ENCODE measurements at places on chromosomes 11 and 22.

GRCh38 chr22:43042101-43042780, 27.3 kb upstream of the PACSIN2 start:
- no peak for DNase-seq

- DNase-seq: no peak
Observed at GRCh38 chr11:2667940-2668339, 31.9 kb downstream of the KCNQ1OT1 start.

DNA sequence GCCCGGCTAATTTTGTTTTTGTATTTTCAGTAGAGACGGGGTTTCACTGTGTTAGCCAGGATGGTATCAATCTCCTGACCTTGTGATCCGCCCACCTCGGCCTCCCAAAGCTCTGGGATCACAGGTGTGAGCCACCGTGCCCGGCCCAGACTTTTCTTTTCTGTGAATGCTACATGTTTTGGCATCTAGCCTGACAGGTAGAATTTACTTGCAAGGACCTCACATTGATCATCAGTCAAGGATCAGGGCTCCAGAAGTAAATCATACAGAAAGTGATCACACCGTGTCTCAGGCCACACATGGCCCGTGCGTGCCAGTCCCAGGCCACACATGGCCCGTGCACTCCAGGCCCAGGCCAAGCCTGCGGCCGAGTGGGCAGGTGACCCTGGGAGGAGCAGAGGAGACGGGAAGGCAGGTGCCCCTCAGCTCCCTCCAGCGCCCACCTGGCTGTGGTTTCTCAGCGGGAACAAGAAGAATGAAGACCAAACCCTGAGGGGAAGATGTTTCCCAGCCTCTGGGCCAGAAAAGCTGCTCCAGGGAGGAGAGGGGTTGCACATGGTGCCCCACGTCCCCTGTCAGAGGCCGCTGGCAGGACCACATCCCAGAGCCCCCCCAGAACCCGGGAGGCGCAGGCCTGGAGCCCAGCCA, 76.2 kb downstream of the BRD1 start:
- DNase-seq: no peak

GRCh38 chr11:38766796-38767195, 2168.8 kb upstream of the RAG2 start:
- DNase-seq: no peak

- DNase-seq: no peak
Observed at GRCh38 chr11:58562375-58562800, 13.3 kb downstream of the LPXN start.

GRCh38 chr11:122307476-122308035, 191.5 kb upstream of the BLID start:
- no peak for DNase-seq

- no peak for DNase-seq
Observed at GRCh38 chr11:38582756-38583155, 1984.7 kb upstream of the RAG2 start.

GRCh38 chr22:39024519-39025308, 3.8 kb downstream of the APOBEC3D start:
- no peak for DNase-seq

GRCh38 chr11:44877571-44878497, 72.8 kb downstream of the TP53I11 start:
- DNase-seq: no peak

DNA sequence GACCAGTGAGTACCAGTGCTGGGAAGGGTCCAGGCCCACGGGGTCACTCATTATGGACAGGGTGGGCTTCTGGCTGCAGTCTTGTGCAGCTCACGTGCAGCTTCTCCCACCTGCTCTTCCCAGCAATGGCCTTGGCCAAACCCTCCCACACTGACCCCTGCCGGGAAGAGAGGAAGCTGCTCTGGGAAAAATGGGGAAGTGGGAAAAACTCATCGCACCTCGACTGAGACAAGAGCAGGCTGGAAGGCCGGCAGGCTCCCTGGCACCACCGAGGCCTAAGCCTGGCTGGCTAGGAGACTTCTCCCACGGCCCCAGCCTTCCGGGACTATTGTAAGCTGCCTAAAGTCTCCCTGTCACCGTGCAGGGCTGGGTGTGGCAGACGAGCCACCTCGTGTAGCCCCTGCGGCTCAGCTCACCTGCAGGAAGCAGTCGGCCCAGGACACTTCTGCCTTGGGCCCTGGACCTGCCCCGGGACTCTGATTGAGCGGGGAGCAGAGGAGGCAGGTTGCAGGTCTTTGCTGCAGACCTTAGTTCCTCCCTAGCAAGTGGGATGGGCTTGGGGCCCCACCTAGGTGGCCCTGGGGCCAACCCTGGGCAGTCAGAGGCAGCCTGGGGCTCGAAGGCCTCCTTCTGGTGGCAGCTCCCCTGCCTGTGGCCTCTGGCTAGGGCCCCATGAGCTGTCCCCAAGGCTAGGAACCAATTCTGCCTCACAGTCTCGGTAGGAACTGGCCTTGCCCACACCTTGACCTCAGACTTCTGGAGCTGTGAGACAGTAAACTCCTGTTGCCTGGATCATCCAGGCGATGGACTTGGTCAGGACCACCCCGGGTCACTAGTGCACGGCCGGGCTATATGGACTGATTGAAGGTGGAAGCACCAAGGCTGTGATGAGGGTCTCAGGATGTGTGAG, 23.1 kb downstream of the MRGPRG start:
- peak; percentile 40 for DNase-seq
